ENCODE measurements at places on chromosomes 3 and 15.

DNA sequence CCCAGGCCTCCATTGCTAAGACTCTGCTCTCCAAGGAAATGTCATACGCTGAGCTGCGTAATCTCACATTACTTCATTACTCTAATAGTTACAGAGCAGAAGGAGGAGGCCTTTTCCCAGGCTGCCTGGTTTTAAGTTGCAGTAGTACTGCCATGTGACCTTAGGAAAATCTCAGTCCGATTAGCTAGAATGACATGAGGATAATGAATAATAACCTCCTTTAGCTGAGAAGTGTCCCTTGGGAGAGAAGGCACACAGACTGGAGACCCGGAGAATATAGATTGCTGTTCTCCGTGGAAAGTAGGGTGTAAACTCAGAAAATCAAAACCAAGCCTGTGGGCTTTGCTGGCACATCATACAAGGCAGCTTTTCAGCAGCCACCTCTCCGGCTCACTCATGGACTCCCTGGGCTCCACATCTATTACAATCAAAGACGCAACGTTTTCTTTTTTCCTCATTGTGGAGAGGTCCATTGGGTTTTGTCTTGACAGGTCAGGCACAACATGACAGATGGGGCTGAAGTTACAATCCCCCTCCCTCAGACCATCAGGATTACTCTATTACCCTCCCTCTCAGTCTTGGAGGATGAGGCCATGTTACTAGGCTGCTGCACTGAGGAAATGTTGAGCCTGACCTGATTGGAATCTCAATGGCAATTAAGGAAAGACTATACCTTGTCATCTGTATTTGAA lies 134.8 kb upstream of the MB21D2 start:
- no peak for DNase-seq

DNA sequence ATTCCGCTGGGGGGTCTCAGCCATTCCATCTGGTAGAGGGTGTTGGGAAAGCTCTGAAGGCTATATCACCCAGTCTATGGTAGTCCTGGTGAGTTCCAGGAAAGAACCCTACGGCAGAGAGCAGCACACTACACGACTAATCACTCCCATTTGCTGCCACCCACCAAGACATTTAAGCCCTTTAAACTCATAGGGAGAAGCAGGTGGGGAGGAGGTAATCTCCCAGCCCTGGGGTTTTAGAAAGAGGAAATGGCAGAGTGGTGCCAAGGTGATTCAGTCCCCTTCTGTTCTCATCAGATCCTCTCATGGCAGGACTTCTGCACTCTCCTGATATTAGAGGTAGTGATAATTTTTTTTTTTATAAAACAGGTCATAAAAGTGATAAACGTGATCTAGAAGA lies 10.6 kb upstream of the VWA5B2 start:
- no peak for DNase-seq

DNA sequence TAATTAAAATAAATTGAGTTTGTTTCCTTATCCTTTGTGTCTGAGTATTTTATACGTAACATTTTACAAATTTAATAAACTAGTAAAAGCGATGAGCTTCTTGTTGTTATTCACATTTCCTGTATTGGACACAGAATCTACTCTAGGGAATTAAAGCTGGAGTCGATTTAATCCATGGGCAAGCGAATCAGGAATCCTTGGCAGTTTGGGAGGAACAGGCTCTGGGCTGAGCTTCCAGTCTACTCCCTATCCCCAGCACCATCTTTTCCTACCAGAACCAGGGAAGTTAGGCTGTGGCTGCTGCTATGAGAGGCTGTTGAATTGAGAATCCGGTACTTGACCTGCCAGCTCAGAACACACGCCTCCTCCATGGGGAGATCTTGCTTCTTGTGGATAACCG lies 437.3 kb upstream of the TPM1 start:
- DNase-seq, result no peak

GRCh38 chr15:67064607-67065530 lies 533 bp upstream of the SMAD3 start:
- no peak for DNase-seq

DNA sequence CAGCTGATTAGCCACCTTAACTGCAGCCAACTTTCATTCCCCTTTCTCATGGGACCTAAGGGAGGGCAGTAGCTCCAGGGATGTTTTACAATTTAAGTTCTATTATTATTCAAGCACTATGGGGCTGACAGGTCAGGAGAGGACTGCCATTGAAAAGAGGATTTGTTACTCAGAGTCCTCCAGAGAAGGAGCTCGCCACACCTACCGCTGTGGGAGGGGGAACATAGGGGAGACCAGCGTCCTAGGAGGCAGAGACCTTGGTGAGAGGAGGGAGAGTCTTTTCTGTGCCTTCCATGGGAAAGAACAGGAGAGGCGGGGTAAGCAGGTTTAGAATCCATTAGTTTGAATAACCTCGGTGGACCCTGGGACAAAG lies 14.4 kb downstream of the ATP10A start:
- DNase-seq, result no peak

DNA sequence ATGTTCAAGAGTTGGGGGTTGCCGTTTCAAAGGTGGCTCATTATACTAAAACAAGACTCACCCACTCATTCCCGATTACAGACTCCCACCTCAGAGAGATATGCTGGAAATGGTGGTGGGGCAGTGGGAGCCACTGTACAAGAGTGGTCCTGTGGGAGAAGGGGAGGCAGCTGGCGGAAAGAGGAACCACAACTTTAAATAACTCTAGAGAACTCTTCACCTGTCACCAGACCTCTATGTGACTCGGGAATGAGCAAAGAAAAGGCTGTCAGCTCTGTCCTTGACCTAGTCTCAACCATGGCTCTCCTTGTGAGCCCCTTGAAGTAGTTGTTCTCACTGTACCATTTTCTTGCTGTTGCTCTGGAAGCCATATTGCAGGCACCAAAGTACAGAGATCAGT lies 293.8 kb downstream of the CHST2 start:
- DNase-seq, result no peak

- DNase-seq, result no peak
These were observed 178.0 kb downstream of the TPRG1 start for GRCh38 chr3:189349772-189350171.

DNA sequence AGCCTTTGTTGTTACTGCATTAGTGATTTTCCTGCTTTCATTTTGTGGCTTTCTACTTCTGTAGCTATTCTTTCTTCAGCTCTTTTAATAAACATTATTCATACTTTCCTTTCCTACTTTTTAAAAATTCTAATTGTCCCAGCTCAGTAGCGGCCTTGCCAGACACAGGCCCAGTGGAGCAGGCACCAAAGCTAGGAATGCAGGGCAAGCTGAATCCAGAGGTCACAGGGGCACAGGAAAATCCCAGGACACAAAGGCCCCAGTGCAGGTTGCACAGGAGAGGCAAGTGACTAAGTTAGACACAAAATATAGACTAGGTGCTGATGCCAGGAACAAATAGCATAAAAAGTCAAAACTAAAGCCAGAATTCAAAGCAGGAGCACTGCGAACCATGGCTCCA lies 49.0 kb upstream of the CCDC80 start:
- no peak for DNase-seq

DNA sequence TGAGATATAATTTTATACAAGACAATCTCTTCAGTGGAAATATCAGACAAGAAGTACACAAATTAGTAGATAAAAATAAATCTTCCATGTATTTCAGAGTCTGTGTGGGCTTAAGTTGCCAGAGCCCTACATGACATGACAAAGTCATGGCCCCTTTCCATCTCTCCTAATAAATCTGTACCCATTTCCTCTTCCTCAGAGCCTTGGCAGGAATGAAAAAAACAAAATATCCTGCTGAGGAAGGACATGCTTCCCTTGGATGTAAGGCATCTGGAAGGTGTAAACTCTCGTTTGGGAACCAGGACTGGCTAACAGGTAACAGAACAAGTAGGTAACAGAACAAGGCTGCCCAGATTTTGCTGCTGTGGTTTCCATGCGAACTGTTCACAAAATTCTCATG lies 148.1 kb downstream of the SNRK start:
- DNase-seq, result no peak

- no peak for DNase-seq
These were observed 57.9 kb upstream of the SELENOK start for GRCh38 chr3:53949541-53949940.

DNA sequence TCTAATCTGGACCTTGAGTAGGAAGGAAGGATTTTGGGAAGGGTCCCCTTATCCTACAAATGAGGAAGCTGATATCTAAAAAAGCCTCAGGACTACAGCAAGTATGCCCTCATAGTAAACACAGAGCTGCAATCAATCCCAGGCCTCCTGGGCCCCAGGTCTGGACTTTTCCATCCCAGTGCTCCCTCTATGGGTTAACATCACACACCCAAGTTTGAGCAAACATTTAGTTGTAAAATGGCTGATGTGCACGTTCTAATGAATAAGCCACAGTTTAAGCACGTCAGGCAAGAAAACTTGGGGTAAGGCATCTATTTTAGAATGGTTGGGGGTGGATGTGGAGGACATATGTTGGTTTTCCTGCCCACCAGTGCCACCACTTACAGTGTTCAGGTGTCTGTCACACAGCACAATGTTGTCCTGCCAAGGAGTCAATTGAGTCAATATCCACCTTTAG lies 44.3 kb upstream of the UBE2E1 start:
- no peak for DNase-seq

- DNase-seq, result no peak
These were observed 32.5 kb downstream of the BCL2L10 start for GRCh38 chr15:52080031-52080430.

DNA sequence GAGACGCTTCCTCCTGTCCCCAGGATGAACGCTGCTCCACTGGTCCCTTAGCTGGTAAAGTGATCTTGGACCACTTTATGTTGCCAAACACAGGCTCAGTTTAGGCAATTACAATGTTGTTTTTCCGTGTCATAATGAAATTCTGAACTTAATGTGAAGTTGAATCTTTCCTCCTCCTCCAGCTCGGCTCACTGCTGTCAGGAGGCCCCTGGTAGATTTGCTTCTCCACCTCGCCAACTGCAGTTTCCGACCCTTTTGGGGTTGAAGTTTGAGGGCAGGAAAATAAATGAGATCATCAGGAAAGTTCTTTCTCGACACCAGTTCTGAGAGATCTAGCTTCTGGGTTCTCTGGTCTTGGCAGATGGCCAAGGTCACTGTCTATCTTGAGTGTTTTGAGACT lies 27.8 kb downstream of the CFAP161 start:
- no peak for DNase-seq

GRCh38 chr15:77693576-77693975 lies 60.9 kb upstream of the LINGO1 start:
- no peak for DNase-seq

DNA sequence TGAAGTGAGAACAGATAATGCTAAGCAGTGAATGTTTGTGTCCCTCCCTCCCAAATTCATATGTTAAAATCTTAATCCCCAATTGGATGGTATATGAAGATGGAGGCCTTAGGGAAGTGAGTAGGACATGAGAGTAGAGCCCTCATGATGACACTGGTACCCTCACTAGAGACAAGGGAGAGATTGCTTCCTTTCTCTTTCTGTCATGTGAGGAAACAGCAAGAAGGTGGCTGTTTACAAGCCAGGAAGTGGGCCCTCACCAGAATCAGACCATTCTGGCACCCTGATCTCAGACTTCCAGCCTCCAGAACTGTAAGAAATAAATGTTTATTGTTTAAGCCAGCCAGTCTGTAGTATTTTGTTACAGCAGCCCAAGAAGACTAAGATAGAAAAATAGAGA lies 209.5 kb downstream of the SATB1 start:
- DNase-seq, result no peak

GRCh38 chr15:74387141-74387541 lies 19.7 kb upstream of the CYP11A1 start:
- DNase-seq, result no peak

DNA sequence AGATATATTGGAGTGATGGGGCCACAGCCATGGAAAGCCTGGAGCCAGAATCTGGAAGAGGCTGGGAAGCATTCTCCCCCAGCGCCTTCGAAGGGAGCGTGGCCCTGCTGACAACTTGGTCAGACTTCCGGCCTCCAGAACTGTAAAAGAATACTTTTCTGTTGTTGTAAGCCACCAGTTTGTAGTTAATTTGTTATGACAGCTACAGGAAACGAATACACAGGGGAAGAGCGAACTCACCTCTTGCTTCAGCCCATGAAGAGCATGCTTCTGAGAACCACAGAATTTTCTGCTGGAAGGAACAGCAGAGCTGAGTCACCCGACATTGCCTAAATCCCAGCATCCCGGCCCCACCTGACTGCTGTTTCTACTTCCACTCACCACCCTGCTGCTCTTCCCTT lies 501.7 kb downstream of the SHQ1 start:
- peak; percentile 85 for DNase-seq

GRCh38 chr3:15307580-15307979 lies 24.8 kb downstream of the SH3BP5 start:
- no peak for DNase-seq

GRCh38 chr3:29759411-29760225 lies 478.7 kb downstream of the RBMS3 start:
- no peak for DNase-seq

GRCh38 chr15:66947471-66947870 lies 117.9 kb upstream of the SMAD3 start:
- DNase-seq, result no peak

- DNase-seq, result no peak
These were observed 14.7 kb downstream of the FSIP1 start for GRCh38 chr15:39767921-39768320.

DNA sequence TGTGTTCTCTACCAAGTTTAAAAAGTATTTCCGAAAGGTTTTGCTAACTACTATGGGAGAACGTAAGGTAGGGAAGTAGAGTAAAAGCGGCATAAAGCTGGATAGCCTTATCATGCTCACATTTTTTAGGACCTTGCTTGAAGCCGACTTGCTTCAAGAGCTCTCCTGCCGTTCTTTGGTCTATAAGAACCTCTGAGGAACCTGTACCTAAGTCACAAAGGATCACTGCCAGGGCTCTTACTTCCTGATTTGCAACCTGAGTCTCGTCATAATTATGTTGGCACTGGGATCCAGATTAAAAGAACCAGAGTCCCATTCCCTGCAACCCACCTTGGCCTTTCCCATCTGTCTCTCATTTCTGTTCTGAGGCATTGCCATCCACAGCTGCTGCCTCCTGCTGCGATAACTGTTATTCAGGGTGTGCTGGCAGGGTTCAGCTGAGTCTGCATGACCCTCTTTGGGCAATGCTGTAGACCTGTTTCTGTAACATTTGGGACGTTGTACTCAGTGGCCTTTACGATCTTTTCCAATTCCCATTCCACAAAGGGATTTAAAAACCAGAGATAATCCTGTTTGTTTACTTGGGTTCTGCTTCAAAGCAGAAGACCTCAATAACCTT lies 131.0 kb upstream of the UMPS start:
- DNase-seq, result no peak

GRCh38 chr3:45489730-45490309 lies 101.4 kb downstream of the LARS2 start:
- DNase-seq, result no peak

DNA sequence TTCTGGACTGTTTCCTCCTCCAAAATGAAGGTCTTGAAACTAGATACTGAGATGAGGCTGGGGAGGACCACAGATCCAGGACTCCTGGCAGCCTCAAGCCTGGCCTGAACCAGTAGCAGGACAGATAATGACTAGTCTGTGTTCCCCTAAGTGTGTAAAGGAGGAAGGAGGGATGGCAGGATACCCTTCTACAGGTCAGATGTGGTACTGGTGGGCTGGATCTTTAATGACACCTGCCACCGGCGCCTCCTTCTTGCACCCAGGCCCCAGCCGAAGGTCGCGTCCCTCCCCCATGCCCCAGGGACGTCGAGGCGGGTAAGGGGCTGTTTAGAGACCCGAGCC lies 556 bp downstream of the USP19 start:
- DNase-seq, result no peak

All from HL-60 (cell line).